ENCODE measurements at places on chromosomes 6 and 20.

DNA sequence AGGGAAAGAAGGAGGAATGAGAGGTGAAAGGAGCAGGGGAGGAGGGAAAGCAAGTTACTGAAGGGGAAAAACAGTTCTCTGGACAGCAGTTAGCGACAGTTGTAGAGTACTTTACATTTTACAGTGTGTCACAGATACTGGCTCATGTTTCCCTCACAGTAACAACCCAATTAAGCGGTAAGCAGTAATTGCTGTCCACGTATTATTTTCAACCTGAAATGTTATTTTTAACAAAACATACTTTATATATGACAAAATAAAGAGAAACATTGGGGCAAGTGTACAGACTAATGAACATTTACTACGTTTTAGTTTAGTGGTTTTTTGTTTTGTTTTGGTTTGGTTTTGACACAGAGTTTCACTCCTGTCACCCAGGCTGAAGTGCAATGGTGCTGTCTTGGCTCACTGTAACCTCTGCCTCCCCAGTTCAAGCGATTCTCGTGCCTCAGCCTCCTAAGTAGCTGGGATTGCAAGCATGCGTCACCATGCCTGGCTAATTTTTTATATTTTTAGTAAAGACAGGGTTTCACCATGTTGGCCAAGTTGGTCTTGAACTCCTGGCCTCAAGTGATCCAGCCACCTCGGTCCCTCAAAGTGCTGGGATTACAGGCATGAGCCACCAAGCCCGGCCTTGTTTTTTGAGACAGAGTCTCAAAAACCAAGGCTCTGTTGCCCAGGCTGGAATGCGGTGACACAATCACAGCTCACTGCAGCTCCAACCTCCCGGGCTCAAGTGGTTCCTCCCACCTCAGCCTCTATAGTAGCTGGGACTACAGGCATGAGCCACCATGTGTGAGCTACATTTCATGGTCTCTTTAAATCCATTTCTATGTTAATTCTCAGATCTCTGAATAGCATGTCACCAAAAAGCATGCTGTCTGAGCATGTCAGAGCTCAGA lies 22.6 kb upstream of the BTN3A2 start:
- DNase-seq: no peak

- DNase-seq: no peak
Observed at GRCh38 chr6:22526736-22527135, 42.6 kb upstream of the HDGFL1 start.

DNA sequence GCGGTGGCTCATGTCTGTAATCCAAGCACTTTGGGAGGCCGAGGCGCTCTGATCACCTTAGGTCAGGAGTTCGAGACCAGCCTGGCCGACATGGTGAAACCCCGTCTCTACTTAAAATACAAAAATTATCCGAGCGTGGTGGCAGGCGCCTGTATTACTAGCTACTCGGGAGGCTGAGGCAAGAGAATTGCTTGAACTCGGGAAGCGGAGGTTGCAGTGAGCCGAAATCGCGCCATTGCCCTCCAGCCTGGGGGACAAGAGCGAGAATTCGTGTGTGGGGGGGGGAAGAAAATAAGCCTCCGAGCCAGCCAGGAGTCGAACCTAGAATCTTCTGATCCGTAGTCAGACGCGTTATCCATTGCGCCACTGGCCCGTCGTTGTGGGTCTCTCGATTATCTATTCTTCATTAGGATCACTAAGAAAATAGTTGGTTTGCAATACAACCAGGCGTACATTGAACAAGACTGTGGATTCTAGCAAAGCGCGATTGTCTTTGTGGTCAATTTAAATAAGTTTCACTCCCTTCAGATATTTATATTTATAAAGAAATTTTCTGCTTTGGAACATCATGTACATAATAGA lies 33.9 kb upstream of the PRSS16 start:
- no peak for DNase-seq

- DNase-seq: no peak
Observed at GRCh38 chr6:170452767-170453545, 100.2 kb downstream of the PSMB1 start.

GRCh38 chr20:22808628-22809027 lies 224.3 kb upstream of the FOXA2 start:
- no peak for DNase-seq

GRCh38 chr6:163438298-163438939 lies 23.9 kb downstream of the QKI start:
- no peak for DNase-seq

DNA sequence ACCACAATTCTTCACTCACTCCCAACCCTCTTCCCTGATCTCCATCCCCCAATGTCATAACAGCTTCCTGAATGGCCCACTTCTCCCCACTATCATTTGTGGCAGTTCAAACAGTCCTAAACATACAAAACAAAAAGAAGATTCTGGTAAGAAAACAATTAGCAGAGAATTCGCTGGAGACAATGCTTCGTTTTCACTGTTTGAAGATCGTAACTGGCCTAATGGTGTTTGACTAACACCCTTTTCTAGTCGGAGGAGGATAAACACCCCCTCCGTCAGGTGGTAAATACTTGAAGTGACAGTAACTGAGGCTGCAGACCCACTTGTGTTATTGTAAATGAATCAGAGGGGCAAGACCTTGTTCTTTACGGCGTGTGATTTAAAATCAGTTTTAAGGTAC lies 3.8 kb downstream of the EYA2 start:
- no peak for DNase-seq

GRCh38 chr6:119172824-119173223 lies 94.4 kb upstream of the FAM184A start:
- DNase-seq: no peak

- DNase-seq: no peak
Observed at GRCh38 chr6:153511896-153512496, 380.9 kb upstream of the RGS17 start.

All from activated naive CD4-positive, alpha-beta T cell treated with anti-CD3 and anti-CD28 coated beads, Interleukin-2, amount 50 U/mL, for 16 hours (primary cell).